ENCODE measurements at places on chromosomes 3 and 15. TPM values are rescaled to one million over a fixed set of nuclear protein-coding genes. Genes with fewer than 3 reads are reported as not detected.

DNA sequence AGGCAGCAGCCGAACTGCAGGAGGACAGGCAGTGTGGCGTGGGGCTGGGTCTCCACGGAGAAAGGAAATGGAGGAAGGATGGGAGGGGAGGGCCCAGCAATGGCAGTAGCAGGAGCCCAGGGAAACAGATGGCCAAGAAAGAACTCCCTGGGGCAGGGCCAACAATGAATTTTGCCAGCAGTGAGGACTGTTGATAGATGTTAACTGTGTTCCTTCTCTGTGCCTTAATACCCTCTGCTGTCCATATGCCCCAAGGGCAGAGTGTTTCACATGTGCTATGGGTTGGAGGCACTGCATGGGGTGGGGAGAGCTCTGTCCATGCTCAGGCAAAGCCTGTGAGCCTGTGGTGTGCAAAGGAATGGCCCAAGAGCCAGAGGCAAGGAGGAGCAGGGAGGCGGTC lies 70.8 kb upstream of the POMGNT2 start:
- DNase-seq: no peak

Gene PRSS50
- not detected for total RNA-seq

DNA sequence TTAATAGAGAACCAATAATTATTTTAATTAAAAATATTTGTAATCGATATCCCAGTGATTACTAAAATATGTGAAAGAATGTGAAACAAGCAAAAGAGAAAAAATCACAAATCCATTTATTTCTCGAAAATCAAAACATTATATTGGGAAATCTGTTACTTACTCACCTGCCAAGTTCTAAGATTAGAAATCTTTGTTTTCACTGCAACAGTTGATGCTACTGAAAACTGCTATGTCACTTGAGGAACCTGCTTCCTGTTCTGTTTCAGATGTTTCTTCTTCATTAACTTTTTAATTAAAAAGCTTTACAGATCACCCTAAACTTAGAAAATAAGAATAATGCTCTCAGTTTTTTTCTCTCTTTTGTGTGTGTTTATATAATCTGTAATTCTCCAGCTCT lies 13.7 kb upstream of the DPH6 start:
- no peak for DNase-seq

- no peak for DNase-seq
Observed at GRCh38 chr15:92578096-92578835, 77.3 kb downstream of the FAM174B start.

GRCh38 chr3:57827757-57828156 lies 71.6 kb downstream of the SLMAP start:
- no peak for DNase-seq

GRCh38 chr15:101538996-101539395 lies 49.5 kb upstream of the PCSK6 start:
- no peak for DNase-seq

Gene TRPC1
- total RNA-seq: 2.5 TPM

Gene AADACL2
- 0.11 TPM for total RNA-seq

Gene P3H2
- total RNA-seq: 46.4 TPM

DNA sequence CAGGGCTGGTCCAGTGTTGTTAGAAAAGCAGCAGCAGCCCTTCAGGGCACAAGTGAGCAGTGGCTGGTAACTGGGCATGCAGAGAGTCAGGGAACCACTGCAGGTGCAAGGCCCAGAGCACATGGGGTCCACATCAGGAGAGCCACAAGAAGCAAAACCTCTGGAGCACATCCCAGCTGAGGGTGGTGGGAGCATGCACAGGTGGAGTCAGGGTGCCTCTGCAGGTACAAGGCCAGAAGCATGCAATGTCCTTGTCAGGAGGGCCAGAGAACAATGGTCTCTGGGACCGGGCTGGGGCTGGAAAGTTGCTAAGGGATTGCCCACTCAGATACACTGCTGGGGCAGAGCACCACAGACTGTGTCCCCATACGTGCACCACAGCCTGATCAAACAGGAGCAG lies 226.1 kb upstream of the UBE2E2 start:
- DNase-seq: no peak

DNA sequence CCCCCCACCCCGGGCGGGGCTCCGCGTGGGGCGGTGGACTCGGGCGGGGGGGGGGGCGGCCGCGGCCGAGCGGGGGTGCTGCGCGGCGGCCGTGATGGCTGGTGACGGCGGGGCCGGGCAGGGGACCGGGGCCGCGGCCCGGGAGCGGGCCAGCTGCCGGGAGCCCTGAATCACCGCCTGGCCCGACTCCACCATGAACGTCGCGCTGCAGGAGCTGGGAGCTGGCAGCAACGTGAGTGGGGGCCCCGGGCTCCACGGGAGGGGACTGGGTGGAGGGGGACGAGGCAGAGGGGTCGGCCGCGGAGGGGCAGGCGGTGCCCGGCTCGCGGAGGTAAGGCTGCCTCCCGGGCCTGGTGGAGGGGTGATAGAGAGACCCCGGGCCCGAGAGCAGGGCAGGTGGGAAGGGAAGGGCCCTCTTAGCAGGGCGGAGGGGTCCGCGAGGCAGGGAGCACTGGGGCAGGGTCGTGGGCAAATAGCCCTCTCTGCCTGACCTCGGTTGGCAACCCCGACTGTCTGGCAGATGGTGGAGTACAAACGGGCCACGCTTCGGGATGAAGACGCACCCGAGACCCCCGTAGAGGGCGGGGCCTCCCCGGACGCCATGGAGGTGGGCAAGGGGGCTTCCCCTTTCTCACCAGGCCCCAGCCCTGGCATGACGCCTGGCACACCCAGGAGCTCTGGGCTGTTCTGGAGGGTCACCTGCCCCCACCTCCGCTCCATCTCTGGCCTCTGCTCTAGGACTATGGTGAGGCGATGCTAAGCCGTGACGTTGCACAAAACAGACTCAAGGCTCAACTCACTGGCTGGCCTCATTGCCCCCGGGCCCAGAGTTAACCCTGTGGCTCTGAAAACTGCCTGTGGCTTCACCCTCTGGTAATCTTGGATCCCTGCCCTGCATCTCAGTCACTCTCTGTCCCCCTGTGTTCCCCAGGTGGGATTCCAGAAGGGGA lies at the start of gene ECE2:
Gene ECE2, plus strand, starts transcription at position 62 of the 950 bp plus-strand sequence. Its CDS starts 132 bp downstream, at position 194.
- no peak for DNase-seq

- no peak for DNase-seq
Observed at GRCh38 chr15:21262851-21263425, 177.4 kb downstream of the POTEB3 start.

GRCh38 chr3:110568246-110568645 lies 503.4 kb upstream of the NECTIN3 start:
- DNase-seq: no peak

Gene ZNF860
- 0.79 TPM for total RNA-seq

- DNase-seq: no peak
Observed at GRCh38 chr3:54507876-54508460, 385.6 kb downstream of the CACNA2D3 start.

DNA sequence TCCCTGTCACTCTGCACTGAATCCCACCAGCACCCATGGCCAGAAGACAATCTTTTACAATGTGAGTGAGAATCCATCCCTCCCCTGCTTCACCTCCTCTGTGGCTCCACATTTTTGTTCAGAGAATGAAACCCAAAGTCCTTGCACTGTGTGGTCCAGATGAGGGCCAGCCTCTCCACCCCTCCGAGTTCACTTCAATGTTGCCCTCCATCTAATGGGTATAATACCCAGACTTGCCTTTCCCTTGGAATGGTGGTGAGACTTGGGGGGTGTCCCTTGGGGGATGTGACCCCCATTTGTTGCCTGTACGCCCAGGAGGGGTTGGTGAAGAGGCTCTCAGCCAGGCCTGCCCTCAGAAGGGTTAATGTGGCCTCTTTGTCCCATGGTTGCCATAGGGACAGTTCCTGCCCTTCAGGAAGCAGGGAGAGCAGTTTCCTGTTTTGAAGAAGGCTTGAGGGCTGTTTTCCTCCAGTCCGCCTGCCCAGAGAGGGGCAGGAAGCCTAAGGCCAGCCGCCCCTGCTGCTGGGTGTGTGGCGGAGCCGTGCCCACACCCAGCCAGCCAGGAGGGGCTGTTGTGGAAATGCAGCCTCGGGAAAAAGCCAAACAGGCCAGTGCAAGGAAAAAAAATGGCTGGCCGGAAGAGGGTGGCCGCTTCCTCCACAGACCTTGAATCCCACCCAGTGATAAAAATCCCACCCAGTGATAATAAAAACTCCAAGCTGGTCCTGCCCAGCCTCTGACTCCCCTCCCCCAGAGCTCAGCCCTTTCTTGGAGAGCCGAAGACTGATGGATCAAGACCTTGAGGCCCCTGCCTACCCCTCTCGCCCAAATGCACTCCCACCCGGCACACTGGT lies 14.6 kb upstream of the FGD5 start:
- no peak for DNase-seq

DNA sequence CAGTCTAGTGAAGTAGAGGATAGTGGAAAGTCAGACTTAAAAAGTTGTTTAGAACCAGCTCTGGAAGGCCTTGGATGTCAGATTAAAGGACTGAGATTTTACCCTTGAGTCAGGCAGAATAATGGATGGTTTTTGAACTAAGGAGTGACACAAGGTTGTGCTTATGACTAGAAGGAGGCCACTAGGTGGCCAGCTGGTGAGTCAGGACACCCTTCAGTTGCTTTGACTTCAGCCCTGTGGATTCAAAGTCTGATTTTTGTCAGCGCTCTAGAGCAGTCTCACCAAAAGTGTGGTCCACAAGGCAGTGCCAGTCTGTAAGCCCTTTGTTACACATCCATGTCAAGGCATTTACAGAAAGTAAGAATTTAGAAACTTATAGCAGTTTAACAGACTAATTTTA lies 3.8 kb upstream of the GABPB1 start:
- no peak for DNase-seq

Gene C3orf85
- total RNA-seq: 31.9 TPM

DNA sequence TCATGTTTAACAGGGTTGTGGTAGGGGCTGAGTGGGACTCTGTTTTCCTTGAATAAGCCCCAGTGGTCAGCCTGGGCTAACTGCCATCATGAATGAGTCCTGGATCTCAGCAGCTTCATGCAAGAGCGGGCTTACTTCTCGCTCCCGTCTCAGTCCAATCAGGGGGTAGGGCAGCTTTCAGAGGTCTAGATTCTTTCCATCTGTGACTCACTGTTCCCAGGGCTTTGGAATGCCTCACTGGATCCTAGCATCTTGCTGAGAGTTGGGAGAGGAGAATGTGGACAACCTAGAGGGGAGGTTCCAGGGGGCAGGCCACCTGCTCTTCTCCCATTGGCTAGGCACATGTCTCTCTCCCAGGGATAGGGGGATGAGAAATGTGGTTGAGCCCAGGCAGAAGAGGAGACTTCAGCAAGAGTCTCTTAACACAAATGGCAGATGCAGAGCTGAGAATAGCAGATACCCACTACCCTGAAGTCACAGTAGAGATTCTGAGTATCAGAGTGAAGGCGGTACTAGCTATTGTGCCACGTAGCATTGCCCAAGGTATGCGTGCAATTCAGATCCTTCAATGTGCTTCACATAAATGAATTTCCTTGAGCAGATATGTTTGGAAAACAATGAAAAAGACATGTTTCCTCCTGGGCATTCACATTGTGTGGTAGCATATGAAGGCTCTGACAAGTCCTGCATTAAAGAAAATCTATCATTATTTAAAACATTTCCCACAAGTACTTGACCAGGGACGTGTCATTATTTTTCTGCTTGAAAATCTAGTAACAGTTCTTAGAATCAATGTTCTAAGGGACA lies 257.7 kb upstream of the PROK2 start:
- no peak for DNase-seq

GRCh38 chr15:75446151-75446550 lies 5.3 kb downstream of the SIN3A start:
- no peak for DNase-seq

- no peak for DNase-seq
Observed at GRCh38 chr15:63191895-63192618, 2.7 kb downstream of the RAB8B start.

DNA sequence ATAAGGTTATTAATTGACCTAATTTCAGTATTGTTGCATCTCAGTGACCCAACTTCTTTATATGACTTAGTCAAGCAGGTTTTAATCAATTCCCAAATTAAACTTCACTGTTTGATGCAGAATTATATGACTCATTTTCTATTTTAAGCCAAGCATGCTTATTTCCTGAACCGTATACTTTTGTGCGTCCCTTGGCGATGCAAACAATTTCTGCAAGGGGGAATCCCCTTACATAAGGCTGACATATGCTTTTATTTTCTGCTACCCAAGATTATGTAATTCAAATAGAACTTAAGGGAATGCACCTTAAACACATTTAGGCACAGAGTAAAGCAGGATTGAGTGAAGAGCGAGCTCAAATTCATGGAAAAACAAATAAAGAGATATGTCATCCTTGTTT lies 303.9 kb downstream of the PDCD6IP start:
- DNase-seq: no peak

Gene KLHL40
- not detected for total RNA-seq

Gene SLC24A5
- total RNA-seq: not detected

- no peak for DNase-seq
Observed at GRCh38 chr15:74340150-74340549, 27.3 kb downstream of the CYP11A1 start.

DNA sequence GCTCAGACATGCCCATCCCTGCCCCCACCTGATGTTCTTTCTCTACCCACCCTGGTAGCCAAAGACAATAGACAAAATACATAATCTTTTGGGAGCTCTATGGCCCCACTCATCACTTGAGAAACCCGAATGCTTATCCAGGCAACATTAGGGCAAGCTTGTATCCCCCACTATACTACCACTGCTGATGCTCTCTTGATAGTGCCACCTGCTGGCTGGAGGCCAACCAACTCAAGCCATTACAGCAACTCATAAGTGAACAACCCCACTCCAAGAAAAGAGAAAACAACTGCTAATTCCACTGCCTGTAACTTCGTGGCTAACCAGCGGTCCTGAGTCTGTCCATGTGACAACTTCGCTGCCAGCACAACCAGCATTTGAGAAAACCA lies 342.5 kb upstream of the TGFBR2 start:
- no peak for DNase-seq

Gene FOXL2
- total RNA-seq: not detected

DNA sequence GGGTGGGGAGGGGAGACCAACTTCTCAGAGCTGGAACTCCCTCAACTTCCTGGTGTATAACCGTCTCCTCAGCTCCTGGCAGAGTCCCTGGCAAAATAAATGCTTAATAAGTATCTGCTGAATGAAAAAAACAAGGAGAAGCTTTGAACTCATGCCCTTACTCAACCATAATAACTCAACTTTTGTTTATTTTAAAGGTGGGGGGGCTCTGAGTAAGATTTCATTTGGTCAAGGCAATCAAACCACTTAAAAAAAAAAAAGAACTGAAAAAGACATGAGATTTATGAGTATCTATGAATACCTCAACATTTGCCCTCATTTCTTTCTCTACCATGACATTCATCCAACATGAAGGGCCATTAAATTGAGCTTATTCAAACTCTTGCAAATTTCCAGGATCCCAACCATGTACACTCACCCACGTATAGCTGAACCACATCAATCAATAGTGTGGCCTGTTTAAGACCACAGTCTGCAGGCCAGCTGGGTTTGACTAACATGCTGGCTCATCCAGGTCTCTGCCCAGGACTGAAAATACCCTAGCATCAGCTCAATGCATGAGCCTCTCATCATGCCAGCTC lies 157.9 kb downstream of the FOXP1 start:
- DNase-seq: no peak

- no peak for DNase-seq
Observed at GRCh38 chr3:116863822-116864589, 154.4 kb downstream of the TUSC7 start.

- DNase-seq: no peak
Observed at GRCh38 chr3:25056036-25056755, 371.9 kb upstream of the RARB start.

All from left colon (tissue), 2 donors.